ENCODE measurements at places on chromosomes 6 and 20. TPM values are rescaled to one million over a fixed set of nuclear protein-coding genes. Genes with fewer than 3 reads are reported as not detected.

Gene PDE7B
- 6.6 TPM for total RNA-seq

Gene CD83
- 19.7 TPM for total RNA-seq

Gene TMC2
- total RNA-seq = 7.5 TPM

Gene SFTA2
- total RNA-seq = not detected

Gene PHACTR2
- total RNA-seq = 18.8 TPM

Gene SIGLEC1
- not detected for total RNA-seq

Gene SPINT3
- not detected for total RNA-seq

Gene C20orf96
- 7.5 TPM for total RNA-seq

Gene INSM1
- total RNA-seq = 20.3 TPM

Gene THBD
- 0.63 TPM for total RNA-seq

Gene OR12D3
- not detected for total RNA-seq

Gene ECI2
- 25.4 TPM for total RNA-seq

Gene PSORS1C1
- not detected for total RNA-seq

Gene LINC00237
- 2.8 TPM for total RNA-seq

Gene TNXB
- 8.1 TPM for total RNA-seq

Gene FAM217A
- not detected for total RNA-seq

Gene BPIFA2
- not detected for total RNA-seq

Gene CYP39A1
- total RNA-seq = 3.1 TPM

Gene MICAL1
- 69.8 TPM for total RNA-seq

Gene MLN
- total RNA-seq = not detected

Gene CD24
- 943 TPM for total RNA-seq

Gene EIF6
- 67.6 TPM for total RNA-seq

Gene SAMD5
- total RNA-seq = 22.5 TPM

Gene IRF4
- not detected for total RNA-seq

Gene ARFGEF3
- total RNA-seq = 84.8 TPM

Gene CRISP3
- not detected for total RNA-seq

Gene PACSIN1
- total RNA-seq = 4.1 TPM

Gene ADGRF1
- not detected for total RNA-seq

Gene KHDC1
- 5.6 TPM for total RNA-seq

Gene ARG1
- total RNA-seq = not detected

Gene MAS1
- 0.31 TPM for total RNA-seq

Gene CCN2
- 5.6 TPM for total RNA-seq

Gene HDGFL1
- total RNA-seq = not detected

Gene CHD6
- total RNA-seq = 105 TPM

Gene EFCAB8
- not detected for total RNA-seq

Gene CGA
- not detected for total RNA-seq

Gene FOXF2
- 2.5 TPM for total RNA-seq

Gene SUMO4
- 19.4 TPM for total RNA-seq

Gene ABHD16B
- total RNA-seq = not detected

Measured in parietal lobe (tissue), 2 donors.